ENCODE measurements at places on chromosomes 4 and X.
A peak's percentile ranks its signal among the peaks of the same experiment; 100 is the strongest.

DNA sequence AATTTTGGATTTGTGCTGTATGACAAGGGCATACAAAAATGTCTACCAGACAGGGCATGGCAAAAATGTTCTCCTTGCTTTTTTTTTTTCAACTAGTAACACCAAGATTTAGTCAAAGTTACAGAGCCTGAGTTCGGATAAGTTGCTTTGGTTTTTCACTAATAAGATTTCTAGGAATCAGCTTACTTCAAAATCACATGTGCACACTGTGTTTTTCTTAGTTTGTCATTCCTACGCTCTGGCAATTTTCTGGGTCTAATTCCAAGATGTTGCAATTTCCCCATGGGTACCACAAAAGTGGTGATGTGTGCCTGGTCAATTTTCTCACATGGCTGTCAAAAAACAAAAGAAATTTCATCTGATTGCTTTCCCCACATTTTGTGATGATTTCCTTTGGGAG is 6.3 kb downstream of the C1QTNF7 start:
- peak; percentile 72 for DNase-seq

- no peak for DNase-seq
Observed at GRCh38 chrX:85359051-85359450, 20.4 kb downstream of the POF1B start.

- no peak for DNase-seq
Observed at GRCh38 chr4:173528378-173529321, 1.4 kb downstream of the HAND2 start.

DNA sequence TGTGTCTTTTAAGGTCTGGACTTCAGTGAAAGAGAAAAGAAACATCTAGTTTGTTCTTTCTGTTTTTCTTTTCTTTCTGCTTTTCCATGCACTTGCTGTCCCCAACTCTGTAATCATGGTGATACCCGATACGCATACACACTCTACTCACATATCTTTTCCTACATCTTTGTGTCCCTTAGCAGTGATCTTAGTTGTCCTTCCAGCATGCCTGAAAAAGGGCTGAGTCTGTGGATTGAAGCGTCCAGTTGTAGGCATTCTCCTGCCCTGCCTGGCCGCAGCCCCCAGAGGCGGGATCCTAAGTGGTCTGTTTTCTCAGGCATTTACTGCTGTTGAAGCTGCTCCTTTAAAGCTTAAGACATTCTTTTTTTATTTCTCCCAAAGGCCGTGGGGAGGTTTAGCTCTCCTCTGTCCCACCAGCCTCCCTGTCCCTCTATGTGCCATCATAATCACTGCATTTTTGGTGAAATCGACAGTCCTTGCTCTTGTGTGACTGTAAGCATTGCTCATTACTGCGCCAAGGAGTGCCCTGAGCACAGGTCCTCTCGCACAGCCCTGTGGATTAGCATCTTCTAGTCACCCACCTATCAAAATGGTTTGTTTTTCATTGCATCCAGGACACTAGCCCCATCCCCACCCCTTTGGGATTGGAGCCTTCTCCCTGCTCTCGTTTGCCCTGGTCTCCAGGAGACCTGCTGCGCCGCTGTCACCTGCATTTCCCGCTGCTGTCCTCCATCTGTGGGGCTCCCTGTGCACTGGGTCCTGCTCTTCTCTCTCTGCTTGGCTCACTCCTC is 4.4 kb downstream of the RGS12 start:
- no peak for DNase-seq

DNA sequence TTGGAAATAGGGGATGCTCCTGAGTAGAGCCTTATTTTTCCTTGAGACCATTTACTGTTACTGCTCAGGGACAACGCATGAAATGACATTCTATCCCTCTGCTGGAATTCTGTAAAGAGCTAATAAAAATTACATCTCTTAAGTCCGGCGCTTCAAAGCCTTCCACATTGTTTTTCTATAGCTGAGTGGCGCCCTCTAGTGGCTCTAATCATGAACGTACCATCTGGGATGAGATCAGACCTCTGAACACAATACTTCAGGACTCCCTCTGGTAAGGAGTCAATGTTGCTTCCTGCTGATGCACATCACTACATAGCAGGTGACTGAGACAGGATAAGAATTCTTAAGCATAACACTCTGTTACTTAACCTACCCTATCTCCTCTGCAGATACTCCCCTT is 6.0 kb downstream of the HMGN5 start:
- DNase-seq = peak; percentile 56

GRCh38 chr4:48949518-48950219 is 36.4 kb upstream of the CWH43 start:
- peak; percentile 72 for DNase-seq

DNA sequence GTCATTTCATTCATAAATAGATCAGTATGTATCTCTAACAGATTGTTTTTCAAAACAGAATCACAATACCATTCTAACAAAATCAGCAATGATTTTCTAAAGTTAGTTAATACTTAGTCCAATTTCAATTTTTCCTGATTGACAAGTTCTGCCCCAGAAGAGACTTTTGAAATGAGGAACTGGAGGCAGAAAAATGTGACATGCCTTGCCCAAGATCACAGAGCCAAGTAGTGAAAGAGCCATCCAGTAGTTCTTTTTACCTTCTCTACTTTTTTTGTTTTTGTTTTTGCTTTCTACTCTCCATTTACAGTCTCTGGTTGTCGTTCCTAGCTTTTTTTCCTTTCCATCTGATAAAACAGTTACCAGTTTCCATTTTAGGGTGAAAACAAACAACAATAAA is 129.3 kb upstream of the TMEM164 start:
- no peak for DNase-seq

DNA sequence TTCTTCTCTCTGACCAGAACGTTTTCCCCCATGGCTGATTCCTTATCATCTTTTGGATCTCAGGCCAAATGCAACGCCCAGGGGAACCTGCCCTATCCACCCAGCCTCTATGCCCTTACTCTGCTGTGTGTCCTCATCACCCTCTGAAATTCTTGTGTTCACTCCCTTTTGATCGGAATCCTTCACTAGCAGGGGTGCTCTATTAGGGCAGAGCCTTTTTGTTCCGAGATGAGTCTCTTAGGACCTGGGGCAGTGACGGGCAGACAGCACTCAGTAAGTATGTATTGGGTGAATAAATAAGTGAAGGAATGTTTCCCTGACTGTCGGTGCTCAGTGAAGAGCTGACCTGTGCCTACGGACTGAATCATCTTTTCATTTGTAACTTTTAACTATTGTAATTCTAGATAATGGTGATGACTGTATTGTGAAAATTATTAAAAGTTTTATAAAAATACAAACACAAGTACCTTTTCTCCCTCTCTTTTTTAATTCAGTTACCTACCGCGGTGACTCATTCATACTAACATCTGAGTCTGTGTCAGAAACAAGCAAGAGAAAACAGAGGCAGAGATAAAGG is 4.8 kb upstream of the TENM3 start:
- peak; percentile 9 for DNase-seq

DNA sequence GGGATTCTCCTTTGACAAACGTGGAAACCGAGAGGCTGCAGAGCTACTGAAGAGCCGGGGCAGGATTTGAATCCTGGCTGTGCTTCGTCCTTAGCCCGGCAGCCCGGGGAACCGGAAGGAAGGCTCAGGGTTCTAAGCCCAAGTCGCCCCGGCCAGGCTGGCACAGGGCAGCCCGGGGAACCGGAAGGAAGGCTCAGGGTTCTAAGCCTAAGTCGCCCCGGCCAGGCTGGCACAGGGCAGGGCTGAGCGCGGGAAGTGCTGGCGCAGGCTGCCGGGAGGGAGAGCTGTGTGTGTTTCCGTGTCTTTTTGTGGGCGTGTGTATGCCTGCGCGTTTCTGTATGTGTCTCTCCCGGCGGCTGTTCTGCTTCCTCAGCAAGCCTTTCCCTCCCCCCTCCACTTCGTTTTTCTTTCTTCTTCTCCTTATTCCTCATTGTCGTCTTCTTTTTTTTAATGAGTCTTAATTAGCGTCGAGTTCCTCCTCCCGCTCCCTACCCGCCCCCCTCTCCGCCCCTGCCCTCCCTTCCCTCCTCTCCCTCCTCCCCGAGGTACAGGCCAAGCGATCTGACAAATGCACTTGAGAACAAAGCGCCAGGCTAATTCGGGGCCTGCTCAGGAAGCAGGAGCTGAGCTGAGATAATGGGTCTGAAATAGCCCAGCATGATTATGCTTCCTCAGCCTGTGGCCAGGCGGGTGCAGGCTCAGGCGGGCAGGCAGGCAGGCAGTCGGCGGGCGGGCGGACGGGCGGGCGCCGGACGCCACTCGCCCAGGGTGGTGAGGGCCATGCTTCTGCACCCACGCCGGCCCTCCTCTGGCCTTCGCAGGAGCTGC is 65.9 kb downstream of the EFNB1 start:
- DNase-seq = peak; percentile 3

GRCh38 chr4:157025898-157026297 is 50.1 kb upstream of the GLRB start:
- DNase-seq = no peak

DNA sequence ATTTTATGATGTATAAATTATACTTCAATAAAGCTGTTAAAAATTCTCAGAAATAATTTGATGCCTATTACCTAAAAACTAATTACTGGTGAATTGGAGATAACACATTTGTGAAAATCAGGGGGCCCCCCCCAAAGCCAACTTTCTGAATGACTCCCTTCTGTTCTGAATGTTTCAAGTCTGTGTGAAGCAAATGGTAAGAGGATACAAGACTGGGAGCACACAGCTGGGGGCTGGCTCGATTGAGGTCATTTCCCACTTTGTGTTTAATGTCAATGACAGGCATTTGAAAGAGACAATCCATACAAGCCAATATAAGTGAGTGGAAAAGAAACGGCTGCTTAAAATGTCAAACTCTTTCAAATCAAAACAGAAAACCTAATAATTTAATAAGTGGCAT is 155.8 kb downstream of the SH2D1A start:
- no peak for DNase-seq

DNA sequence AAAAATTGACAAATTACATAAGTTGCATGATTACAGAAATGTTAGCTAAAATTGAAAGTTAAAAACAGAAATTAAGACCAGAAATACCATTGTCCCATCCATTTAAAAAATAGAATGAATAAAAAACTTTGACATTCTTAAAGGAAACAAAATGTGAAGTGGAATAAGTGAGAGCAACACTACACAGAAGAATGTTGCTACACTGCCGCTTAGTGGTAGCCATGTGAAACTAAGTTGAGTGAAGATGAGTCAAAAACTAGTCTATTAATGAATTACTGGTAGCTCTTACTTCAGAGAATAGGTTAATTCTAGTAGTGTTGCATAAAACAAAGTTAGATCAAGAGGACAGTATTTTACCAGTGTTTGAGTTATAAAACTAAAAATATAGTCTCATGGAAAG is 571.0 kb upstream of the KLHL4 start:
- no peak for DNase-seq

- DNase-seq = no peak
Observed at GRCh38 chr4:163137581-163137980, 29.1 kb downstream of the NAF1 start.

DNA sequence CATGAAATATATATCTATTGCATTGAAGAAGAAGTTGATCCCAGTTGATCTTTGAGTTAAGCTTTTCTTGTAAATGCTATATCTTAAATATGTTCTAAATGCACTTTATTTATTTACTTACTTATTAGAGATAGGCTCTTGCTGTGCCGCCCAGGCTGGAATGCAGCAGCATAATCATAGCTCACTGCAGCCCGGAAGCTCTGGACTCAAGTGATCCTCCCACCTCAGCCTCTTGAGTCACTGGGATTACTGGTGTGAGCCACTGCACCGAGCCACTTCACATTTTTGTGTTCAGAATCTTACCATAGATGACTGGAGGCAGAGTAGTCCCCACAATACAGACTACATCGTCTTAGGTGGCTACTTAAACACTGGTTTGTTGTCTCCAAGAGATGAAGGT is 324.3 kb upstream of the SLIT2 start:
- no peak for DNase-seq

- DNase-seq = no peak
Observed at GRCh38 chr4:55927803-55928437, 20.8 kb upstream of the CEP135 start.

GRCh38 chr4:168361365-168362024 is 42.9 kb upstream of the DDX60 start:
- peak; percentile 15 for DNase-seq

DNA sequence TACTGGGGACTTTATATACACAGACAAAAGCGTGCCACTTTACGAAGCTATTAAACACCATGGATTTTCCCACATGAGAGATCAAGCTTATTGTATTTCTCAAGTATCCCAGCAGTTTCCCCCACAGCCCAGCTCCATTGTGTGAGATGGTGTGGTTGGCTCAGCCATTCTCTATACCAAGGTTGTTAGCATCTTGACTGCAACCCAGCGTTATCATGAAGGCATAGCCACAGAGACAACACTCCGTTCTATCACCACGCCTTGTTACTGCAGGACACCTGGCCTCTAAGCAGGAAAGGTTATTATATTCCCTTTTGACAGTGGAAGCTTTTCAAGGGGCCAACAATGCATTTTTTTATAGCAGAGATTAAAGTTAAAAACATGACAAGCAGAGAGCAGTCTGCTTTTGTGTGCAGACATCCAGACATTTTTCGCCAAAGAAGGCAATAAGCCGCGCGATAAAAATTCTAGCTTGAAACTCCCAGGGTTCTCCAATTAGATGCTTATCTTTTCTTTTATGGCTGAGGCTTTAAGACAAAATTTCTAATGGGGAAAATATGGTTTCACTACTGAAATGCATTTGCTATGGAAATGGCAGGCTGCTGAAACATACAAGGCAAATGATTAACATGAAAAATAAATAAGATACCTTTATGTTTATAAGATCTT is 206.1 kb downstream of the MID1 start:
- DNase-seq = no peak

DNA sequence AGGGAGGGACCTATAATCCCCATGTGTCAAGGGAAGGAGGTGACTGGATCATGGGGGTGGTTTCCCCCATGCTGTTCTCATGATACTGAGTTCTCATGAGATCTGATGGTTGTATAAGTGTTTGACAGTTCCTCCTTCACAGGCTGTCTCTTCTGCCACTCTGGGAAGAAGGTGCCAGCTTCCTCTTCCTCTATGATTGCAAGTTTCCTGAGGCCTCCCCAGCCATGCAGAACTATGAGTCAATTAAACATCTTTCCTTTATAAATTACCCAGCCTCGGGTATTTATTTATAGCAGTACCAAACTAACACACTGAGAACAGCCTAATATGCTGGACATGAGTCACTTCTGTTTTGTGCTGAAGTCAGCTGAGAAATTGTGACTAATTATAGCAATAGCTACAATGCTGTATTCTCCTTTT is 656.9 kb upstream of the CPEB2 start:
- peak; percentile 82 for DNase-seq

- DNase-seq = no peak
Observed at GRCh38 chr4:52366621-52367020, 292.5 kb downstream of the USP46 start.

- no peak for DNase-seq
Observed at GRCh38 chr4:7646384-7647061, 211.8 kb upstream of the PSAPL1 start.

DNA sequence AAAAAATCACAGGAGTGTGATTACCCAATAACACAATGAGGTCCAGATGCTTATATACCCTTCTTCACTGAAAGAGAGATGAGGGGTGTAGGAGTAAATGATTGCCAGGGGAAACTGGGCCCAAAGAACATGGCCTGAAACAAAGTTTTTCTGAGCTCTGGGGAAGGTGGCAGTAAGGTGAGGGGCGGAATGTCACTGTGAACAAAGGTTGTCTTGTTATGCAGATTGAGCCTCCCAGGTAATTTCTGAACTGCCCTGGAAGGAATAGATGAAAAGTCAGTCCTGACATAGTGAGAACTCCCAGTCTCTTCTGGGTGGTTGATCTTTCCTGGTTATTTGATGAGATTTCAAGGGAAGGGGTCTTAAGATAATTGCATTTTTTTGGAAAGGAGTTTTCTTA is 2.5 kb upstream of the TMEM47 start:
- DNase-seq = no peak
